ENCODE measurements at places on chromosomes 1 and 21. TPM values are rescaled to one million over a fixed set of nuclear protein-coding genes. Genes with fewer than 3 reads are reported as not detected.

- DNase-seq = no peak
Observed at GRCh38 chr1:47870946-47871676, 126.1 kb downstream of the TRABD2B start.

DNA sequence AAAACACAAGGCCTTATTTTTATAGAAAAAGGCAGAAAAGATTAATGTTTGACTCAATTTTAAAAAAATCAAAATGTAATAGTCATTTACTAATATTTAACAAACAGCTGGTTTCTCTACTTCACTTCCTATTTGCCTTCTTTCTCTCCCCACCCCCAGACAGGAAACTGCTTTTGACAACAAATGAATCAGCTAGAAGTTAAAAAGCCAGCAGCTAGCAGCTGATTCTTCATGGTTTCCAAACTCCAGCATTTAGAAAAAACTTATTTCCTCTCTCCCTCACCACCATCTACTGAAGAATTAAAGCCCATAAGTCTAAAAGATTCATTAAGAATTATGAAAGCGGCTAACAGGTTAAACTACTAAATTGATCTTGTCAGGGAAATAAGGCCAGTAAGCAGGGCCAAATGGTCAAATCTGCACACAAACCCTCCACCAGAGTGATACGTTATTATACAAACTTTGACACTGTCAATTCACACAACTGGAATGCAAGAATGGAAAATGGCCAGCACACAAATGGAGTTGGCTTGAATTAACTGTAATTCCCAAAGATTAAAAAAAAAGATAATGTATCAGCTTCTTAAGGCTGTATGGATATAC lies 4.0 kb downstream of the WDR26 start:
- no peak for DNase-seq

- DNase-seq = no peak
Observed at GRCh38 chr1:13541435-13542215, 27.8 kb upstream of the LRRC38 start.

The HES5 gene
- not detected for total RNA-seq

The DENND4B gene
- total RNA-seq = 19.1 TPM

The CTTNBP2NL gene
- 27.2 TPM for total RNA-seq

- no peak for DNase-seq
Observed at GRCh38 chr1:117540532-117540931, 65.3 kb upstream of the TENT5C start.

DNA sequence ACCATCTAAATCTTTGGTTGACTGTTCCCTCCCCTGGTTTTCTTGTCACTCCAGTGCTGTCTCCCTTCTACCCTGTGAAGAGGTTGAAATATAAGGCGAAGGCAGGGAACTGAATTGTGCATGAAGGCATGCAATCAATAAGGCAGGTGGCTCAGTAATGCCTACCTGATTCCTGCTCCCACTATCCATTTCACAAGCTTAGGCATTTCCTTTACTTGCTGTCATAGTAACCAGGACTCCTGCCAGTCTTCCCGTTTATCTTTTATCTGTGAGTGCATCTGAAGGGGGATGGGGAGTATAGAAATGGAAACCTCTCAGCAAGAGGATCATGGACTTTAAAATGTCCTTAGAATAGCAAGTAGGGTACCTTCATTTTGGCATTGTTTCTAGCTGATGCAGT lies 40.5 kb downstream of the MRPS6 start:
- no peak for DNase-seq

- DNase-seq = no peak
Observed at GRCh38 chr1:177858332-177858821, 111.5 kb downstream of the SEC16B start.

DNA sequence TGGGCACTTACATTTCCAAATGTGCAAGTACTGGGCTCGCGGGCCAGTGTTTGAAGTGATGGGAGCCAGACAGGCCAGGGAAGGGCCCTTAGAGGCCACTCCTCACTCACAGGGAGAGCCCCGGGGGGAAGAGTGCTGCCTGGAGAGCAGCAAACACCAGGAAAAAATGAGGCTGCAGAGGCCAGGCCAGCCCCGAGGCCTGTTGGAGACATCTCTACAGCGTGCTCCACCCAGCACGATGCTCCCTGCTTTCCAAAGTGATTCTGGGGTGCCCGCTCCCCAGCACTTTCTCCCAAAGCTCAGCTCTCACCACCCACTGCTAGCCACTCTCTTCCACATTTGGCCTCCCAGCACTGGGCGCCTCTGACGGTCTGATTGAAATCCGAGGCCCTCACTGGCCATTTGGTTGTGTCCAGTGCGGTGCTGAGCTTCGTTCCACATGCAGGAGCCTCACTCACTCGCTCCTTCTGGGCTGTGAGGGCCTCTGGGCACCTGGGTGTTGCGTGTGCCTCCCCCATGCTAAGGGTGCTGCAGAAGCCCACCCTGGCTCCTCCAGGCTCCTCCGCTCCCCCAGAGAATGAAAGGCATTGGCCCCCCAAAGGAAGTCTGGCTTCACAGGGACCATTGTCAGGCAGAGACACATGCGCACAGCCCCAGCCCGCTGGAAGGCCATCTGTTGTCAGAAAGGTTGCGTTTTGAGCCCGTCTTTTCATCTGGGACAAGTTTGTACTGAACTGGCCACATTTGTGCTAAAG lies 385.4 kb upstream of the VAMP3 start:
- DNase-seq = no peak

The DTL gene
- 31.5 TPM for total RNA-seq

GRCh38 chr1:1157426-1157913 lies 16.2 kb upstream of the TTLL10 start:
- no peak for DNase-seq

GRCh38 chr1:39269349-39269748 lies 64.9 kb downstream of the MACF1 start:
- no peak for DNase-seq

- no peak for DNase-seq
Observed at GRCh38 chr1:50423670-50424000, 392 bp upstream of the DMRTA2 start.

GRCh38 chr21:45578176-45578801 lies 36.0 kb upstream of the SLC19A1 start:
- no peak for DNase-seq

The ALX3 gene
- not detected for total RNA-seq

DNA sequence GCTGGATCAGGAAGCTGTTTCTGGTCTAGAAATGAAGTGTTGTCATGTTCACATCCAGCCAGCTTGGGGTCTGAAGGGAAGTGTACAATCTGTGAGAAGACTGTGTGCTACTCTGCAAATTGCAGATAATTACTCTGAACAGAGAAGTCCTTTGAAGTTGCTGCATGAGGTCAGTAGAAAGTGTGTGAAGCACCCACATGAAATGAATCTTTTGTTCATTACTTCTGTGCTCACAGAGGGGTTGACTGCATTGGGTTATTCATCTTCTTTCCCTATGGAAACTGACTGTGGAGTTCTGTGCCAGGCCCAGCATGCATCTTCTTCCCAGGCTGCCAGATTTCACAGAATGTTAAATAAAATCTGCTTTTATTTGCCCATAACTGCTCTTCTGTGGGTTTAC lies 47.1 kb downstream of the CTH start:
- DNase-seq = no peak

The PTPN22 gene
- 0.07 TPM for total RNA-seq

DNA sequence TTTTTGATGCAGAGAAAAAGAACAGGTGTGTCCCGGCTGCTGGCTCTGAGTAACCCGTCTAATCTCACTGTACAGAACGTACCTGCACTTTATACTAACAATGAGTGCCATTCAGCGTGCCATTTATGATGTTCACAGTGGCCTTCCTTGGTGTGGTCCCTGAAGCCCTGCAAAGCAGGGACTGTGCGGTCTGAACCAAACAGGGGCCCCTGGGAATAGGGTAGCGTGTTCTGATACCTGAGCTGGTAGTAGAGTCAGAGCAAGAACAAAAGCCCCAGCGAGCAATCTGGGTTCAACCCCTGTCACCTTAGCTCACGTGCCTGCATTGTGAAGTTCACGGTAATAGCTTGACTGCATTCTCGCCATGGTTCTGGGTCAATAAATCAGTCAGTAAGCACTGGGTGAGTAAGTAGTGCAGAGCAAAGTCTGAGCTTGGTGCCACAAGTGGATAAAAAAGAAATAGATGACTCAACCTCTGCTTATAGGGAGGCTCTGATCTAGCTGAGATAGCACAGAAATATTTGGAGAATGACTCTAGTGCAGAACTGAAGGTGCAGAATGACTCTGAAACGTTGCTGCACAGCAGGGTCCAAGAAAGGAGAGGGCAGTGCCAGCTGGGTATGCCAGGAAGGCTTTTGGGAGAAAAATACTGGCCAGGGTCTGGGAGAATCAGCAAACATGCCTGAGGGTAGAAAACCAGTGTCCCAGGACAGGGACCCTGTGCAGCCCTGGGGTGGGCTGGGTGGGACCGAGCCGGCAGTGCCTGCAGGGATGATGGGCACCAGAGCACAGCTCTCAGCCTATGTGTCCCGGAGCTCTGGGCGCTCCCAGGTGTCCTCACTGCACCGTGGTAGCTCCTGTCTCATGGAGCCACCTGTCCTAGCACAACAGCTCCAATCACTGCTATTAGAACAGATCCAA lies 125.9 kb downstream of the RHOU start:
- DNase-seq = peak; percentile 87

The SLC30A10 gene
- not detected for total RNA-seq

GRCh38 chr1:216450227-216450626 lies 27.0 kb upstream of the USH2A start:
- DNase-seq = no peak

GRCh38 chr1:204139088-204139487 lies 12.8 kb downstream of the ETNK2 start:
- no peak for DNase-seq

The SYPL2 gene
- total RNA-seq = not detected

The LRRC53 gene
- not detected for total RNA-seq

DNA sequence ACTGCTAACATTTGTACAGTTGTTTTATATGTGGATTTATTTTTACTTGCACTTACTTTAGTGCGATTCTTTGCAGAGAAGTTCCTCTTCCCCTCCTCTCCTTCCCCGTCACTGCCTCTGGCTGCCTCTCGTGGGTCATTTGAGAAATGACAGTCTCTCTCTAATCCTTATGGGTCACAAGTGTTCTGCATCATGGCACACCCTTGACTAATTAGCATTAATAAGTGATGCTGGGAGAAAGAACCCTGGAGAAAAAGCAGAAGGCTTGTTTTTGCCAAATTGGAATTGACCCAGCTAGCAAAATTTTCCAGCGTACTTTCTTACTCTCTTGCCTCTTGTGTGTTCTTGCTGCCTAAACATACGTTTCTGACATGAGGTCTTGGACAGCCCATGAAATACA lies 301.2 kb downstream of the DUSP10 start:
- peak; percentile 76 for DNase-seq

The SPATA46 gene
- total RNA-seq = not detected

DNA sequence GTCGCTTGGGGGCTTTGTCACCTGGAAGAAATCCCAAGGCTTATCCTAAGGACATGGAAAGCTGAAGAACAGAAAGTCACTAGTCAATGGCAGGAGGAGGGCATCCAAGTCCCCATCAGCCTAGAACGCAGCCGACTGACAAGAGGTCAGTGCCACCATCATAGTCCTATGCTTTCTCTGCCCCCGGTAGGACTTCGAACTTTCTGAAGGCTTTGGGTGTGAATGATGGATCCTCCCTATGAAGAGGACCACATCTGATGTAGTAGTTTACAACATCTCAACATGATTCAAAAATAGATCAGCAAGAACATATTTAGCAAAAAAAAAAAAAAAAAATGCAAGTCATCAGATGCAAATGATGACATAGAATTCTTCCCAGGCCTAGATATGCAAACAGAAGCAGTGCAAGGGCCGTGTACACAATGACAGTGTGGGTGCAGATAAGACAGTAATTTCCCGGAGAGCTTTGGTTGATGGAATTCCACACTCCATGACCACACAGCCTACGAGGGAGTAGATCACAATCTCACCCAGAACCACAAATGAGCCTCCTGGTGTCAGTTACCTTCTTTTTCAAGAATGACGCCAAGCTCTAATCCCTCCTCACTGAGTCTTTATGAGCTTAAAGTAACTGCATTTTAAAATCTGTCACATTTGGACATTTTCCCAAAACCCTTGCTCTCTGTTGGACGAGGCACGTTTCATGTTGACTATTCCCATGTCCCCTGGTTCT lies 88.2 kb downstream of the PSMG1 start:
- DNase-seq = no peak

- no peak for DNase-seq
Observed at GRCh38 chr1:27676410-27676809, 4.4 kb upstream of the IFI6 start.

The OLFM3 gene
- total RNA-seq = not detected

Measured in epithelial cell of proximal tubule (primary cell).